ENCODE measurements at places on chromosomes 2 and 18.

- DNase-seq = peak; percentile 36
Measured at GRCh38 chr2:231709636-231709980, 1.3 kb downstream of the PTMA start.

DNA sequence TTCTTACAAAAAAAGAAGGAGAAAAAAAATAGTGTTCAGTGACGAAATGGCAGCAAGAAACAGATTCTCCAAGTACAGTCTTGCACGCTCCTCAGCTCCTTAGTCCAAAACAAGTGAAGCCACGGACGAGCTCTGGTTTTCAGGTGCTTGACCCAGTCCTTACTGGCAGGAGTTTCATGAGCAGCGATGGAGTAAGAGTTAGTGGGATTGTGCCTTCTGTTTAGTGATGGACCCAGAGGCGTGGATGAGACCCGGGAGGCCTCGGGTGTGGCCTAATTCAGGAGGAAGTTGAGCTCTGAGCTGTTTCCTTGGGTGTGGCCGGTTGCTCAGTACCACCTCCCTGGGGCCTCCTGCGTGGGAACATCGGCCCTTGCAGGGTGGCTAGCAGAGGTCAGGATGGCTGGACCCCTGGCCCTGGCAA is 52.0 kb downstream of the KIF5C start:
- no peak for DNase-seq

- no peak for DNase-seq
Measured at GRCh38 chr2:76120176-76120575, 409.5 kb upstream of the GCFC2 start.

DNA sequence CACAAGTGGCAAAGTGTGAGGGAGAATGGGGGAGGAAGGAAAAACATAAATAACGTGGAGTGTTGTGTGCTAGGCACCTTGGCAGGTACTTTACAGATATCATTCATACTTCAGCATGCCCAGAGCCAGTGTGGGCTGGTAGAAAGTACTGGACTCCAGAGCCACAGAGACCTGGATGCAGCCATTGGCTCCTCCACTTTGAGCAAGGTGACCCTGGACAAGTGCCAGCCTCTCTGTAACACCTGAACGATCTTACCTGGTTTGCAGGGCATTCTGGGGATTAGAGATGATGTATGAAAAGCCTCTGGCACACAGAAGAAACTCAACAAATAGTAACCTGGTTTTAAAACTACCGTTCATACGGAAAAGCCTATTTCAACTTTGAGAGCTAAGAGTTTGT is 6.3 kb downstream of the LOXHD1 start:
- no peak for DNase-seq

DNA sequence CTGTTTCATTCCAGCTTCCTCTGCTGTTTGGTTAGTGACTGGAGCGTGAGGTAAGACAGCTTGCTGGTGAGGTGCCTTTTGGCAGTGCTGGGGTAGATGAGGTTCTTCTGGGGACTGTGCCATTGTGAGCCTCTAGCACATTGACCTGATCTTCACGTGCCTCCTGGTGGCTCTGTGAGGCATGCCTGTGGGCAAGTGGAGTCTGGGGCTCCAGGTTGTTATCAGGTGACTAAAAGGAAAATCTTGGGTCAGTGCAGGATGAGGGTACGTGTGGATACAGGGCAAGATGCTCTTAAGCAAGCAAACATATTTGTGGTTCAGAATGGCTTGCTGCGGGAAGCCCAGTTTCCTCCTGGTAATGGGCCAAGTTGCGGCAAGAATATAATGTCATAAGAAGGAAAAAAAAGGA is 75.4 kb downstream of the FHOD3 start:
- peak; percentile 85 for DNase-seq

GRCh38 chr18:55337138-55337537 is 250.9 kb downstream of the TCF4 start:
- no peak for DNase-seq

- no peak for DNase-seq
Measured at GRCh38 chr2:132449868-132450267, 33.3 kb downstream of the GPR39 start.

DNA sequence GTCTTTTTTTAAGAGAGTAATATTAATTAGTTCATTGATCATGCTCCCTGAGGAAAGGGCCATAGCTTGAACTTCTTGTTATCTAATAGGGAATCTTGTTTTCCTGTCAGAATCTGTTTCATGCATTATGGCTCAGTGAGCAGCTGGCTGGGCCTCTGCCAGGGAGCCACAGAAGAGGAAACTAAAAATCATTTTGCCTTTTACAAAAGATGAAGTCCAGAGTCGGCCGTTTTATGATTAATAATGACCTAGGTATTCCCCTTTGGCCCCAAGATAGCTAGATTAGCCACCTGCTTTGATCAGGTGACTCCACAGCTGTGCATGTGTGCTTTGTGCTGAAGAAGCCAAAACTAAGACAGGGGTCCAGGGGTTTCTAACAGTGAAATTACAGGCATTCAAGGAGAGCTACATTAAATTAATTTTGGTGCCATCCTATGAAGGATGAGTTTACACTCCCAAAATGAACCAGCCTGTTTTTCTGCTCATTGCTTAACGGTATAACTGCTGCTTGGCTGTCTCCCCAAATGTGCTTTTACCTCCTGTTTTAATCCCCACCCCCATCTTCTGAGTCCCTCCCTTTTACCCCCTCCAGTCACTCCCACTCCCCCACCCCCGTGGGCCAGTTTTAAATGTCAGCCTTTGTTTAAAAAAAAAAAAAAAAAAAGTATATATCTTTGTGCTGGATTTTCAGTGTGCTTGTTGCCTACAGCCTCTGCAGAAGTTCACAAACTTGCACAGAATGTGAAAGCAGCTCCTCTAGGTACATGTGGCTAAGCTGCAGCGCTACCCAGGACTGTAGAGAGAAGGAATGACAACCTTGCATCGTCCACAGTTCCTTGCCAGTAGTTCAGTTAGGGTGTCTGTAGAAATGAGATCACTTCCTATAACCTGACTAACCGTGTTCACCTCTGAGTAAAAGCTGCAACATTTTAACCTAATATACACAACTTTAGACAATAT is 93.1 kb downstream of the CABLES1 start:
- DNase-seq = no peak

- DNase-seq = no peak
Measured at GRCh38 chr18:78123144-78123909, 856.3 kb upstream of the SALL3 start.

DNA sequence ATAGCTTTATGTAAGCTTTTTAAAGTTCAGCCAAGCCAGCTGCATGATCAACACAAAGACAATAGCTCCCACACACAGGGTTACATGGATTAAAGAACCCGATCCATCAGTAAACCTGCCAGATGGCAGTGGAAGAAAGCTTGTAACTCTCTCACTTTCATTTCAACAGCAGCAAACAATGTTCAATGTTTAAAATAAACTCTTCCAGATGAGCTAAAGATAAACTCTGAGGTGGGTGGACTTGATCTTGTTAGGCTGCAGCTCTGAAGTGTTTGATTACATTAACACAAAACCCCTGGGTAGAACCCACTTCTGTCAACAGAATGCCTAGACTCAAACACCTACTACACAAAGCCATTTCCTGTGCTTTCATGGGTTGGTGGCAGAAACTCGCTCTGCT is 13.9 kb downstream of the RDH14 start:
- DNase-seq = no peak

- DNase-seq = no peak
Measured at GRCh38 chr2:150211164-150211631, 276.3 kb downstream of the RND3 start.
